Stimulated activated CD4-positive, alpha-beta T cell treated with anti-CD3 and anti-CD28 coated beads, Interleukin-1b, Interleukin-23, amount 100 ng/mL, for 4 hours (primary cell): ENCODE measurements at places on chromosomes 16 and 17.

- DNase-seq, result no peak
Observed at GRCh38 chr16:1036166-1036565, 36.4 kb upstream of the SSTR5 start.

DNA sequence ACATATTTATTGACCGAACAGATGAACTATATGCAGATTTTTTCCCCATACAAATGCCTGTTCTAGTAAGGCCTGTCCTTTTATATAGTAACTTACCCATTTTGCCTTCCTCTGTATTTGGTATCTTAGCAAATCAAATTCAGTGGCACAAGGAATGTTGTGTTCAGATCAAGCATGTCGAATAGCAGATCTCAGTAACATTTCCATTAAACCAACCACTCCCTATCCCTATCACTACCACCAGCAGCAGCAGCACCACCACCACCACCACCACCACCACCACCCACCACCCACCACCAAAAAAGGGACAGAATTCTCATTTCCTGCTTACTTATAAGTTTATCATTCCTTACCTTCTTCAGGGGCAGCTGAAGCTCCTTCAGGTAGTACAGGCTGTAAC is 94.7 kb downstream of the TRIM37 start:
- DNase-seq, result no peak

- DNase-seq, result no peak
Observed at GRCh38 chr16:51113236-51114125, 37.6 kb downstream of the SALL1 start.

GRCh38 chr17:18315562-18315922 is 449 bp downstream of the SMCR8 start:
- DNase-seq, result no peak

GRCh38 chr17:21297597-21297996 is 13.1 kb downstream of the MAP2K3 start:
- no peak for DNase-seq
